ENCODE measurements at places on chromosomes 1 and 21.

DNA sequence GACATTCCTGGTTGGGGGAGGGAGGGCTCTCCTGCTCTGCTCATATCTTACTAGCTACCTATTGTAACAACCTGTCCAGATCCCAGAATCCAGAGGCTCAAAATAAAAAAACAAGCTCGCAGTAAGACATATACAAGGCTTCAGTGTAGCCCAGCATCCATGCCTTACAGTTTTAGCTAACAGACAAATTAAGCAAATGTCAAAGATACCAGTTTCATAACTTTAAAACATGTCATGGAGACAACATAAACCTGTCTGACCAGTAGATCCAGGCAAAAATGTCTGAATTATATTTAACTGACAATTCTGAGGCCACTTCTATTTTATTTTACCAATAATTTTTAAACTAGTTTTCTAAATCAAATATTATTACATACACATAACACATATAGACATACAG, 167.7 kb upstream of the TNR start:
- no peak overlapping the region for H3K4me3 ChIP-seq
- no peaks in the 10 kb centered on the region for H3K4me1 ChIP-seq
- H3K27ac ChIP-seq = no peak overlapping the region
- DNase-seq = no peak
- no peaks in the 10 kb centered on the region for H3K27me3 ChIP-seq

GRCh38 chr21:34589511-34590282, 25.2 kb downstream of the RCAN1 start:
- H3K27ac ChIP-seq = no peak overlapping the region
- no peaks in the 10 kb centered on the region for H3K27me3 ChIP-seq
- H3K4me3 ChIP-seq = no peak overlapping the region
- no peaks in the 10 kb centered on the region for H3K4me1 ChIP-seq

GRCh38 chr1:3290915-3291314, 163.6 kb upstream of the ARHGEF16 start:
- no peak overlapping the region for H3K4me3 ChIP-seq
- no peaks in the 10 kb centered on the region for H3K27me3 ChIP-seq
- H3K27ac ChIP-seq = no peak overlapping the region
- no peaks in the 10 kb centered on the region for H3K4me1 ChIP-seq
- no peak for DNase-seq
- H3K36me3 ChIP-seq = no peaks in the 10 kb centered on the region

GRCh38 chr1:178503849-178504248, 7.1 kb upstream of the CLEC20A start:
- H3K4me3 ChIP-seq = no peak overlapping the region
- no peaks in the 10 kb centered on the region for H3K36me3 ChIP-seq
- DNase-seq = no peak
- no peak overlapping the region for H3K27ac ChIP-seq

DNA sequence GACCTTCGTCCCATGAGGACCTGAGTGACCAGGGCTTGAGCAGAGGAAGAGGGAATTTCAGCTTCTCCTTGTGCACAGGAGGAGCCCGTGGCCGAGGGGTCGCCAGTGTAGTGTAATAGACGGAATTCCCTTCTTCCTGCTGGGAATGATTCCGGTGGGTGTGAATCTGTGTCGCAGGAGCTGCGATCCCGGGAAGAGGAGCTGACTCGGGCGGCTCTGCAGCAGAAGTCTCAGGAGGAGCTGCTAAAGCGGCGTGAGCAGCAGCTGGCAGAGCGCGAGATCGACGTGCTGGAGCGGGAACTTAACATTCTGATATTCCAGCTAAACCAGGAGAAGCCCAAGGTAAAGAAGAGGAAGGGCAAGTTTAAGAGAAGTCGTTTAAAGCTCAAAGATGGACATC, 34.4 kb downstream of the MAP3K21 start:
- H3K4me3 ChIP-seq = no peak overlapping the region
- H3K27me3 ChIP-seq = peaks cover 3% of the 10 kb centered on the region
- peaks cover 11% of the 10 kb centered on the region for H3K4me1 ChIP-seq
- H3K27ac ChIP-seq = no peak overlapping the region

GRCh38 chr1:234874291-234875288, 254.0 kb downstream of the TOMM20 start:
- DNase-seq = no peak
- no peaks in the 10 kb centered on the region for H3K27me3 ChIP-seq
- H3K36me3 ChIP-seq = no peaks in the 10 kb centered on the region
- H3K4me1 ChIP-seq = peaks cover 56% of the 10 kb centered on the region

DNA sequence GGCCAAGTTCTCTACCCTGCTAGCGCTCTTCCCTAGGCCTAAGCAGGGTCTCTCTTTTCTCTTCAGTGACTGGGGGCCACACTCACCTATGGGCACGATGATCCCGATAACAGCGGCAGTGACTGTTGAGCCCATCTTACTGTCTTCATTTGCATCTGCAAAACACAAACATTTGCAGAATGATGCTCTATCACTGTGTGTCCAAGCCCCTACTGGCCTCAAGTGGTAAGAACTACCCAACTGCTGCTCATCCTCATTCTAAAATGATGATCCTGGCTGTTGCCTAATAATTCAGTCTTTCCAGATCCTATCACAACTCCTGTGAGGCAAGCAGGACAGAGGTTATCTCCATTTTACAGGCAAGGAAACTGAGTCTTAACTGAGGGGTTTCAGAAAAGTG, 16.7 kb upstream of the MAGOH start:
- no peak overlapping the region for H3K27ac ChIP-seq
- peaks cover 52% of the 10 kb centered on the region for H3K36me3 ChIP-seq
- no peaks in the 10 kb centered on the region for H3K4me1 ChIP-seq
- no peak overlapping the region for H3K4me3 ChIP-seq
- H3K27me3 ChIP-seq = no peaks in the 10 kb centered on the region
- DNase-seq = no peak

GRCh38 chr1:62800825-62801306, 16.9 kb downstream of the ATG4C start:
- no peak overlapping the region for H3K4me3 ChIP-seq
- DNase-seq = no peak
- no peak overlapping the region for H3K27ac ChIP-seq
- H3K27me3 ChIP-seq = no peaks in the 10 kb centered on the region
- H3K36me3 ChIP-seq = peaks cover 3% of the 10 kb centered on the region

- H3K27me3 ChIP-seq = no peaks in the 10 kb centered on the region
- no peak for DNase-seq
- no peak overlapping the region for H3K27ac ChIP-seq
- H3K36me3 ChIP-seq = peaks cover 39% of the 10 kb centered on the region
- H3K4me1 ChIP-seq = peaks cover 9% of the 10 kb centered on the region
- no peak overlapping the region for H3K4me3 ChIP-seq
Observed at GRCh38 chr1:193222056-193222615, 35.7 kb upstream of the B3GALT2 start.

GRCh38 chr1:155003227-155003765, 694 bp downstream of the ZBTB7B start:
- H3K36me3 ChIP-seq = peaks cover 11% of the 10 kb centered on the region
- no peak for DNase-seq
- H3K27me3 ChIP-seq = peaks cover 2% of the 10 kb centered on the region
- H3K4me1 ChIP-seq = peaks cover 47% of the 10 kb centered on the region
- H3K4me3 ChIP-seq = peak overlapping the region; percentile 98

GRCh38 chr21:45227735-45228134, 60.0 kb downstream of the POFUT2 start:
- peaks cover 9% of the 10 kb centered on the region for H3K27me3 ChIP-seq
- DNase-seq = no peak
- H3K4me3 ChIP-seq = no peak overlapping the region
- H3K27ac ChIP-seq = no peak overlapping the region
- peaks cover 34% of the 10 kb centered on the region for H3K4me1 ChIP-seq

DNA sequence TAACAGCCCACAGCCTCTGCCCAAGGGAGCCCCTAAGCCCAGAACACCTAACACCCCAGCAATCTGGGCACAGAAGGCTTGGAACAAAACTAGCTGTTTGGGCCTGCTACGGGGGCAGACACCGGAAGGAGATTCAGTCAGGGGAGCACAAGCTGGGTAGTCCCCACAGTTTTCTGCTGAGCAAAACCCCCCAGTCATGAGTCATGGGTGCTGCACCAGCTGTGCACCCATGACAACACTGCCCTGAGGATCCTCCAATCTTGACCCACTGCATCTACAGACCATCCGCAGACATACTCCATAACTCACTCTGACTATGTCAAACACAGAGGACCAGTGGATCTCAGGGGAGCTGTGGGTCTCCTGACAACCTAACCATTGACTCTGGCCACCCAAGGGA, 105.1 kb downstream of the LRIG2 start:
- no peak for DNase-seq
- H3K27ac ChIP-seq = no peak overlapping the region
- H3K36me3 ChIP-seq = no peaks in the 10 kb centered on the region
- H3K4me3 ChIP-seq = no peak overlapping the region

GRCh38 chr1:104780470-104781078, 1030.9 kb downstream of the AMY1C start:
- H3K27ac ChIP-seq = no peak overlapping the region
- DNase-seq = no peak
- no peak overlapping the region for H3K4me3 ChIP-seq
- no peaks in the 10 kb centered on the region for H3K27me3 ChIP-seq
- no peaks in the 10 kb centered on the region for H3K36me3 ChIP-seq
- no peaks in the 10 kb centered on the region for H3K4me1 ChIP-seq

All from activated T-helper 1 cell treated with anti-CD3 and anti-CD28 coated beads, Interleukin-12 subunit alpha, Interleukin-12 subunit beta, Interleukin-2, Interleukin-4 antibody, amounts not matched to agents 30 ng/mL and 10 ng/mL and 1 ng/mL, durations not matched to agents 14 hours and 24 hours and 36 hours (primary cell).